Stimulated activated CD4-positive, alpha-beta T cell treated with anti-CD3 and anti-CD28 coated beads, Interleukin-15, amount 100 ng/mL, for 48 hours (primary cell): ENCODE measurements at places on chromosomes 2 and 18.

- DNase-seq: no peak
Observed at GRCh38 chr2:12931186-12931844, 214.6 kb downstream of the TRIB2 start.

- DNase-seq: no peak
Observed at GRCh38 chr18:23592911-23593310, 6.6 kb upstream of the NPC1 start.

DNA sequence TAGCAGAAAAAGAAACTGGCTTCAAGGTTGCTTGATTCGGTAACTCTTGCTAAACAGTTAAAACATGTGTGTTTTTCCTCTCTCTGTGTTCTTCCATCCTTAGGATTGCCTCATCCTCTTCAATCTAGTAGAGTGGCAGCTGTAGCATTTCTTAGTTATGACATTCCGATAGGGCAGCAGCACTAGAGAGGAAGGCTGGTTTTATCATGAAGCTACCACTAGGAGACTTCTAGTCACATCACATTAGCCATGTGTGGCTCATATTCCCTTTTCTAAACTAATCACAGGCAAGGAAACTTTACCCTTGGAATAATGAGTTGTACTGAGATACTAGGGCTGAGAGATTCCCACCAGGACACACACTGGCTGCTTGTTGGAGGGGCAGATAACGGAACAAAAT, 187.6 kb downstream of the DOK6 start:
- DNase-seq: no peak

DNA sequence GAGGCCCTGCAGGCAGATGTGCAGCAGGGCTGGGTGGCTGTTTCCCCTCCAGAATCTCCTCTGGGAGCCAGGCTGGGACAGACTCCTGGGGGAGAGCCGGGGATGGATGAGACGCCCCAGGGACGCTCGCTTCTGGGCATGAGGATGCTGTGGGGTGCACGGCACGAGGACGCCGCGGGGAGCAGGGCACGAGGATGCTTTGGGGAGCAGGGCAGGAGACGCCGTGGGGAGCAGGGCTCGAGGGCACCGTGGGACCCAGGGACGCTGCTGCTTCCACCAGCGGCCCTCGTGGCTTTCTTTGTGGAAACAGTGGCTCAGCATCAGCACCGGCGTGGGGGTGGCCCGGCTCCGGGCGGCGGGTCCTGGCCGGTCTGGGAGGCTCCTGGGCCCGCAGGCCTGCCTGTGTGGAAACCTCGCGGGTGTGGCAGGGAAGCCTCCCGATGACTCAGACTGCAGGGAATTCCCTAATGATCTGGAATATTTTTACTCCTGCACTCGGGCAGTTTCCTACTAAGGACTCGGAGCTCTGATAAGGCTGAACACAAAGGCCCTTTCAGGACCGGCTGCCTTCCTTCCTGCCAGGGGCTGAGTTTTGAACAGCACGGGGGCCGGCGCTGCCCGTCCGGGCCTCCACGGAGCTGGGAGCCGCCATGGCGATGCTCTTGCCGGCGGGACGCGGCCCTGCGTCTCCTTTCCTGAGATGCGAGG, 62.6 kb downstream of the NFATC1 start:
- DNase-seq: no peak

DNA sequence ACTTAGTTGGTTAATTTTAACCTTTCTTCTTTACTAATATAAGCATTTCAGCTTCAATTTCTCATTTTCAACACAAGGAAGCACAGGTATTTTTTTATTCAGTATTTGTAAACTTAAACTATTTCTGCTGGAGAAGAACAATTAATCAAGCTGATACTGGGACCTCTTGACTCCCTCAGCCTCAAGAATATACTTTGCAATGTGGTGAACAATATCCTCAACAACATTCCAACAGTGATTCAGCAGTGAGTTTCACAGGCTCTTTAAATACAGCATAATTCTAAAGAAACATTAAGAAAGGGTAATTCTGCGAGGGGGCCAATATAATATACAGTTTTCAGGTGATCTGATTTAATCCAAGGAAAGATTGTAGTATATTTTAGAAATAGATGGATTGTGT, 10.0 kb downstream of the RAPGEF4 start:
- no peak for DNase-seq

- DNase-seq: no peak
Observed at GRCh38 chr2:54469484-54470053, 13.4 kb downstream of the SPTBN1 start.

DNA sequence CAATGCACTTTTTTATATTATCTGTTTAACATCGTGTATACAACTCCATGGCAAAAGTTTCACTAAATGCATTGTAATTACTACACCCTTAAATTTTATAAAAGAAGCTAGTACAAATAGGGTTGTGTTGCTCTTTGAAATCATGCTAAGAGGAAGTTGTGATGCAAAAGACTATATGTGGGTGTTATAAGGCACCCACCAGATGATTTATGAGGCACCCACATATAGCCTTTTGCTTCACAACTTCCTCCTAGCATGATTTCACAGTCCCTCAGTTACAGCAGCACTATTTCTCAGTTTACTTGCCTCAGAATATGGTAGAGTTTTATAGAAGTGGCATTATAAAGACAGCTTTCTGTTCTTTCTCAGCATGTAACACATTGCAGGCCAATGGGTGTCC, 277.3 kb upstream of the DOK6 start:
- no peak for DNase-seq

GRCh38 chr2:122389694-122390093, 634.2 kb downstream of the TSN start:
- DNase-seq: no peak
